ENCODE measurements at places on chromosomes 4 and X.

- no peak for DNase-seq
Measured at GRCh38 chr4:2116687-2117400, 57.7 kb downstream of the NAT8L start.

DNA sequence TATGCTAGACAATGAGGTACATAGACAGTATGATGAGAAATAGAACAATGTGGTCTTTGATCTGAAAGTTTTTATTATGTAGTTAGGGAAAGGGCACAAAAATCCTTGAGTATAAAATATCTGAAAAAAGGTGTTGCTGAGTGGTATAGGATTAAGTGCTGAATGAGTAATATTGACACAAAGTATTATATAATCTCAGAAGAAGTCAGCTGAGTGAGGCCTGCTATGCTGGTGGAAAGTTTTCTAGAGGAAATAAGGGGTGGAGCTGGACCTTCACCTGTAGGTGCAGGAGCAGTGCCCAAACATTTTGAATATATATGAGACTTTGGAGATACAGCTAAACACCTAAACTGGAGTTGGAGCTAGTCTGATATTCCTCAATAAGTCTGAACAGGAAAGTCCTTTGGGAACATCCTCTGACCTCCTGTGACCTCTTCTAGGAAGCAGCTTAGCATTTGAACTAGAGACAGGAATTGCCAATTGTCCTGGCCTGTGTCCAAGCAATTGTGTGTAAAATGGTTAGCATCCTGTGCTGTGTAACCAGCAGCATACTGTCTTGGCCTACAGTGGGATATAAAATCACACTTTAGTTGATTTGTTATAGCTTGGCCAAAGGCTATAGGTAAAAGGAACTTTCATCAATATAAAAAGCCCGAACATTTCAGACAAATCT lies 285.3 kb downstream of the ANKRD50 start:
- no peak for DNase-seq

GRCh38 chr4:16466581-16466980 lies 240.3 kb upstream of the TAPT1 start:
- DNase-seq, result no peak

DNA sequence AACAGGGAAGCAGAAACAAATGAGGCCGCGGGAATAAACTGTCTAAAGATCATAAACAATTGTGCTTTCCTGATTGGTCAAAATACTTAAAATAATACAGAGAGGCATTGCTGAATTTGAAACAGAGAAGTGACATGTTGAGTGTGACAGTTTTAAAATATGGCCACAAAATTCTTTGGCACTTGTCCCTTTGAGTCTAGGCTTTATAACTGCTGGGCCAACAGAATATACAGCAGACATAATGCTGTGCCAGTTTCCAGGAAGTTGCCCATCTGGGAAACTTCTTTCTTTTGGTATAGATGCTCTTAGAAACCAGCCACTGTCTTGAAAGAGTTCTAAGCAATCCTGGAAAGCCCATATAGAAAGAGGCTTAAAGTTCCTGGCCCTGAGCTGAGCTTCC lies 668.4 kb downstream of the CENPC start:
- DNase-seq, result no peak

DNA sequence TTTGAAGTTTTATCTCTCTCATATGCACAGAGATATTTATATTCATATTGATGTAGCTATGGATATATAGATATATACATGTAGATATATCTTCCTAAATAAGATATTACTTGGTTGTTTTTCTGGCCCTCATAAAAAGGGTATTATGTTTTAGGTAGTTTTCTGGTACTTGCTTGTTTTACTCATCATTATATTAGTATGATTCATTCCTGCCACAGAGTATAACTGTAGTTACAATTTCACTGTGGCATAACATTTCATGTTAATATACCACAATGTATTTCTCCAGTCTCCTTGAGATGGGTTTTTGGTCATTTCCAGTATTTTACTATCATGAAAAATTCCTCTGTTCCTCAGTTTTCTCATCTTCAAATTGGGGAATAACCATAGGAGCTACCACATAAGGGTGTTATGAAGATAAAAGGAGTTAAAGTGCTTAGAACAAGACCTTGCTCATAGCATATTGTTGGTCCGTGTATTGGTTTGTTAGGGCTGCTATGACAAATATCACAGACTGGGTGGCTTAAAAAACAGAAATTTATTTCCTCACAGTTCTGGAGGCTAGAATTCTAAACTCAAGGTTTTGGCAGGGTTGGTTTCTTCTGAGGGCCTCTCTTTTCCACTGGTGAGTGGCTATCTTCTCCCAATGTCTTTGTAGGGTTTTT lies 129.7 kb downstream of the TMEM164 start:
- no peak for DNase-seq

- no peak for DNase-seq
Measured at GRCh38 chr4:100208964-100209363, 18.7 kb upstream of the DDIT4L start.

GRCh38 chr4:73683456-73683855 lies 56.9 kb upstream of the CXCL8 start:
- DNase-seq, result no peak

GRCh38 chr4:69823048-69823447 lies 36.9 kb downstream of the SULT1E1 start:
- no peak for DNase-seq

DNA sequence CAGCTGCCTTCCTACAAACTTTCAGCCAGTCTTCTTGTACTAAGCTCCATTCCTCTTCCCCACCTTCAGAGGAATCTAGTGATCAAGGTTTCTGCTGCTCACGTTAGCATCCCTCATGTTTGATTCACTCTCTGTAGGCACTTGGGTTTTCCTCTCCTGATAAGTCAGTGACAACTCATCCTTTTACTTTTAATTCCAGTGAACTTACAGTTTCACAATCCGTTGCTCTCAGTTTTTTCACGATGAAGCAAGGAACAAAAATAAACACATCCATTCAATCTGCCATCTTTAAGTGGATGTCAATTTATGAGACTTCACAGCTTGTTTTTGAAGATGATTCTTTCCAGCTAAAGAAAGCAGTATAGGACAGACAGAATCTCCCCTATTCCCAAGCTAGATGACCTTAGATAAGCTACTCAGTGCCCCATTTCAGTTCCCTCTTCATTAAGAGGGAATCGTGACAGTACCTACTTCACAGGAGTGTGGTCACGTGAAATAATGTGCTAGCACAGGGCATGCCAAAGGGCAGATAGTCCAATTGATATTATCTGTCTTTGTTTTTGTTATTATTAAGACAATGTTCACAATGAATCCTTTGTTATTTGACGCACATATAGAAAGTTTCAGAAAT lies 234.3 kb downstream of the PALLD start:
- no peak for DNase-seq

DNA sequence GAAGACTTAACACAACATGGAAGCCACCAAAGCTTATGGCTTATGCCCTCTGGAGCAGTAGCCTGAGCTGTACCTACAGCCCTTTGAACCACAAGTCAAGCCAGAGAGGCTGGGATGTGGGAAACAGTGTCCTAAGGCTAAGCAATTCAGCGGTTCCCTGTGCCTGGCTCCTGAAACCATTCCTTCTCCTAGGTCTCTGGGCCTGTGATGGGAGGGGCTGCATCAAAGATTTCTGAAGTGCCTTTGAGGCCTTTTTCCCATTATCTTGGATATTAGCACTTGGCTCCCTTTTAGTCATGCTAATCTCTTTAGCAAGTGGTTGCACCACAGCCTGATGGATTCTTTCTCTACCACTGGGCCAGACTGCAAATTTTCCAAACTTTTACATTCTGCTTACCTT lies 140.5 kb upstream of the NUDT10 start:
- DNase-seq, result no peak

DNA sequence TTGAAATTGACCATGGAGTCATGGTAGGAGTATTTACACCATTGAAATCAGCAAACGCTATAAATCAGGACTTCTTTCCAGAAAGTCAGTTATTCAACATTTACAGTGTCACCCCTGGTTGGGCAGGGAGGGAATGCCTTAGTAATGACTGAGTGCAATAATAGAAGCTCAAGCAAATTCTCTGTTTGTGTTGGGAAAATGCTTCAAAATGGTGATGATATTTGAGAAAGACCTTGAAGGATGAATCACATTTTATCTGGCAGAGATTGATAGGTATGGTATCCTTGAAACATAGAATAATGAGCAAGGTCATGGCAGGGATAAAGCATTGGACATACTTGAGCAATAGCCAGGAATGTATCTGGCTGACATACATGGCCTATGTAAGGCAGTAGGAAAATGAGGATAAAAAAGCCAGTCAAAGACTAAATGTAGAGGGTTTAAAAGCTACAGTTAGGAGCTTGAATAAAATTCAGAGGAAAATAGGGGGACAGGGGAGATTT lies 248.7 kb downstream of the FMR1NB start:
- no peak for DNase-seq

GRCh38 chr4:93289831-93290230 lies 538.7 kb upstream of the ATOH1 start:
- no peak for DNase-seq

- DNase-seq, result no peak
Measured at GRCh38 chr4:83780053-83780733, 244.3 kb downstream of the GPAT3 start.

DNA sequence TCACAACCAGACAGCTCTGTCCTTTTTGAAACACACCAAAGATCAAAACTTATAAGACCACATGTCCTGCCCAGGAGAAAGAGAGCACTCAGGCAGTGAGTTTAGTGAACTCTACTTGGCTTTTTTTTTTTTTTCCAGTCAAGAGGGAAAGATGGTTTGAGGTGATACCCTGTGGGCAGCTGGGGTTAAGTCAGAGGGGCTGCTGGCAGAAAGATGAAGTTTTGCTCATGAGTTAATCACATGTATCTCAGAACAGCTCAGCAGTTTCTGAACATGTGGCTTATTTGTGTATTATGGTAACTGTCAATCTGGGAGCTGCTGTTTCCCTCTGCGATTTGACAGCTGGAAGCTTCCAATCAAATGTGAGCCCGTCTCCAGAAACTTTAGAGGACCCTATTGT lies 56.4 kb upstream of the MAP3K15 start:
- DNase-seq, result no peak

DNA sequence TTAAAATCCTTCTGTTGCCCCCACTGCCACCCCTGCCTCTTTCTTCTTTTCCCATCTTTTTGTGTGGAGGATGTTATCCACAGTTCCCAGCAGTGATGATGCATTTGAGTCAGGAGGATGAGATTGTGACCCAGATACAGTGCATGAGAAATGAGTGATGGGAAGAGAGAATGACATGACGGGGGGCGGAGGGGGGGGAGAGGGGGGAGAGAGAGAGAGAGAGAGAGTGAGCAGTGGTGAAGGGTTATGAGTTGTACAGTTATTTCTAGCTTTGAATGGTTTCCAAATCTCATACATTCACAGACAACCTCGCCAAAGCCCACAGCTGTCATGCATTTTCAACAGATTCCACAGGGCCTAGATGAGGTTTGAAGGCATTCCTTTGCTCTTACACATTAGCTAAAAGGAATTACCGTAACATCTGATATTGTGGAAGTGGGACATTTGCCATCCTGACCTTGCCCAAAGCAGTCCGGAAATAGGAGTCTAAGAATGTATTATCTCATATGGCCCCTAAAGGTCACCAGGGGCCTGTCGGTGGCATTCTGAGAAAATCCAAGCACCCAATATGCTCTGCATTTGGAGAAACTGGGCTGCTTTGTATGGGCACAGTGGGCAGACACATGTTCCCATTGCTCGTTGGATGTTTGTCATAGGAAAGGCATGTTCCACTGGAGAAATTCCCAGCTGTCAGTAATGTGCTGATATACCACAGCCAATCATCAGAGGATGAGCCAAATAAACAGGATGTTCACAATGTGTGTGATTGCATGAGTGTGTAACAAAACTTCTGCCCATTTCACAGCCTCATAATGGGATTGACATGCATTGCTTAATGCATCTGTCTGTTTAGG lies 435.8 kb downstream of the SPRY1 start:
- peak; percentile 93 for DNase-seq

- no peak for DNase-seq
Measured at GRCh38 chr4:124469981-124470380, 242.6 kb downstream of the ANKRD50 start.

DNA sequence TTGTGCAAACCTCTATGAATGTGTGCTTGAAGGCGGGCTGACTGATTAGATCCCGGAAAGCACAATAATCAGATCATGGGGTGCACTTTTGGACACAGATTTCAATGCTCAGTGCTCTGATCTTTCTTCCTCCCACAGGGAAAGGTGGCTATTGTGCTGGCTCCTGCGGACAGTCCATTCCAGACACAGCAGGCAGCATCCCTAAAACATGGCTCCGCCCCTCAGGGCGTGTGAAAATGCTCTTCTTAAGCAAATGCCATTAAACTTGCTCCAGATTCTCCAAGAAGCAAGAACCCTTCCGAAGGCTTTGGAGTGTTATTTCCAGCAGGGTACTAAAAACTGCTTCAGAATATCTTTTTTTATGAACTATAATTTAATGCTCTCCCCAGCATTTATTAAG lies 100.0 kb downstream of the SLC2A9 start:
- no peak for DNase-seq

GRCh38 chr4:78753091-78753490 lies 23.1 kb upstream of the BMP2K start:
- no peak for DNase-seq

GRCh38 chr4:34108391-34108790 lies 2135.9 kb downstream of the ARAP2 start:
- no peak for DNase-seq

DNA sequence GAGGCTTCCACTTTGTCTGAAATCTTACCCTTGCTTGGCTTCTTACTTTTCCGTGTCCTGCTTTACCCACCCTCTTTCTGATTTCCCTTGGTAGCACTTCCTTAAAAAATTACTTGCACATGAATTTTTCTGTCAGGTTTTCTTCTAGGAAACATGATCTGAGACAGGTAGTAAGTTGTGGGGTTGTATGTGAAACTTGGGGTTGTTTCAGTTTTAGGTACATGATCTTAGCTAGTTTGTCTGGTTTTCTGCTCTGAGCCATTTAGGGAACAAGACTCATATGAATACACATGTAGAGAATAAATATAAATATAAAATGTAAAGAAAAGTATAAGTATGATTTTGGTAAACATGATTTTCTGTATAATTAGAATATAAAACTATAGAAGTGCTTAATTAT lies 17.4 kb upstream of the ARMCX2 start:
- no peak for DNase-seq

All from kidney epithelial cell (primary cell).